ENCODE measurements at places on chromosomes 12 and 14. TPM values are rescaled to one million over a fixed set of nuclear protein-coding genes. Genes with fewer than 3 reads are reported as not detected.

The DNAAF2 gene
- total RNA-seq: 6.9 TPM

DNA sequence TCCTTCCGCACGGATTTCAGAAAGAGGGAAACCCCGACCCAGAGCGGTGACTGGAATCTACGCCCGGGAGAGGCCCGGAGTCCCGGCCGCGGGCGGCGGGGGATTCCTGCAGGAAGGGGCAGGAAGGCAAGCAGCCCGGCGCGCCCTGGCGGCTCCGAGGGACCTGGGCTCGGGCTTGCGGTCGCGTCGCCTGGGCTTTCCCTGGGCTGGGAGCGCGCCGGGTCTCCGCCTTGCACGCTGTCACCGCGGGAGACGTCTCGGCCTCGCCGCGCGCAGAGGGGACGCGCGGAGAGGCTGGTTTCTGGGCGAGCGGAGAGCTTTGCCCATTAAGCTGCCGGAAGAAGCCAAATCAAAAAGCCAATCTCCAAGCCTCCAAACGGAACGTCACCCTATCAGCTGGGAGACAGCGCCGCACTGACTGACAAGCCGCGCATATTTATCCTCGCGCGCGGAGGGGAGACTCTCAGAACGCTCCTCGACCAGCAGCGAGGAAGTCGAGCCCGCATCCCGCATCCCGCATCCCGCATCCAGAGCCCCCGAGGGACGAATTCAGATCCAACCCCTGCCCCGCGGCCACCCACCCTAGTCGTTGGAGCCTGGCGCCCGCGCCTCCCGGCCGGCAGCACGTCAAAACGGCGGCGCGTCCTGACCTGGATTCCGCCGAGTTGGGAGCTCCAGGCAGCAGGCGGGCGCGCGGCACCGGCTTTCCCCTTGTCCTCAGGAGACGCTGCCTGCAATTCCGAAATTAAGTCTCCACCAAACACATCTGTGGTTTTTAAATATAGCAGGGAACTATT is at the start of gene SLC8A3:
Gene SLC8A3 (minus strand): TSS at position 293 of the 797 bp plus-strand sequence. CDS start 20,529 bp downstream, outside the sequence.
- peak; percentile 83 for DNase-seq
- H3K36me3 ChIP-seq: no peaks in the 10 kb centered on the region
- no peaks in the 10 kb centered on the region for H3K27me3 ChIP-seq
- H3K4me3 ChIP-seq: peak within 1 kb of the TSS; percentile 71
- peak within 1 kb of the TSS; percentile 94 for H3K27ac ChIP-seq

DNA sequence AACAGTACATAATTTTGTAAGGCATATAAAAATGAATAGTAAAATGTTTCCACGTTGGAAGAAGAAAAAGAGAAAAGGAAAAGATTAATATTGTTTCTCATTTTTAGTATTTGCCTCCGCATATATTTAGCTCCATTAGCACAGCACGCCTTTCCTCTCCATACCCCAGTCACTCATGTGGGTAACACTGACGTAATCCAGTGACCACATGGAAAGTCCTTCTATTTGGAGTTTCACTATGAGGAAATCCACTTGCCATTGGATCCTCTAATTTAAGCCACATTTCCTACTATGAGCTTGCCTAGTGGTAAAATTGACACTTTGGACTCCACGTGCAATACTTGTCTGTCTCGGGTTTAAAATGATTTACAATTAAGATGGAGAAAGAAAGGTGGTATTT is 5.7 kb upstream of the SLCO1A2 start:
- no peaks in the 10 kb centered on the region for H3K36me3 ChIP-seq
- H3K4me1 ChIP-seq: no peaks in the 10 kb centered on the region
- H3K27ac ChIP-seq: no peak overlapping the region
- no peaks in the 10 kb centered on the region for H3K27me3 ChIP-seq
- no peak for DNase-seq
- H3K4me3 ChIP-seq: no peak overlapping the region

DNA sequence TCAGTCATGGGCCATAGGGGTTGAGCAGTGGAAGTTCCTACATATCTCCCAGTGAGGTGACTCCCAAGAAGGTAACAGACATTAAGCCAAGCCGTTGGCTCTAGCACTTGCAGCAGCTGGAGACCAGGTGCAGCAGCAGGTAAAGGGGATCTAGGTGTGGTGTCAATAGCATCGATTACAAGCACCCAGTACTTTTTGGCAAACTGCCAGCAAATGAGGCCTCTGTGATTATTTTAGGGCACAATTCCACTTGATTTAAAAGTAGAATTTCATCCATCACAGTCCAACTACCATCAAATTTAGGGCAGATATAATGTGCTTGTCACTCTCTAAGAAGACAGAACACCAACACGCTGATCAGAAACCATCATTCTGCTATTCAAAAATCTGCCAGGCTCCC is 224.1 kb upstream of the EGLN3 start:
- H3K4me3 ChIP-seq: no peak overlapping the region
- no peak overlapping the region for H3K27ac ChIP-seq

The IAPP gene
- total RNA-seq: not detected

GRCh38 chr14:53509276-53510244 is 356.4 kb upstream of the DDHD1 start:
- no peaks in the 10 kb centered on the region for H3K4me1 ChIP-seq
- H3K4me3 ChIP-seq: no peak overlapping the region
- peak overlapping the region; percentile 61 for H3K27ac ChIP-seq
- no peaks in the 10 kb centered on the region for H3K27me3 ChIP-seq
- no peaks in the 10 kb centered on the region for H3K36me3 ChIP-seq

GRCh38 chr14:43651185-43651787 is 855.8 kb downstream of the FSCB start:
- no peaks in the 10 kb centered on the region for H3K36me3 ChIP-seq
- H3K4me3 ChIP-seq: no peak overlapping the region
- no peaks in the 10 kb centered on the region for H3K27me3 ChIP-seq
- DNase-seq: no peak

The LHX5 gene
- not detected for total RNA-seq

- H3K27ac ChIP-seq: peak overlapping the region; percentile 59
- H3K36me3 ChIP-seq: no peaks in the 10 kb centered on the region
- no peak overlapping the region for H3K4me3 ChIP-seq
- peaks cover 19% of the 10 kb centered on the region for H3K4me1 ChIP-seq
- no peak for DNase-seq
- H3K27me3 ChIP-seq: no peaks in the 10 kb centered on the region
Measured at GRCh38 chr12:52279422-52280318, 5.2 kb downstream of the KRT86 start.

DNA sequence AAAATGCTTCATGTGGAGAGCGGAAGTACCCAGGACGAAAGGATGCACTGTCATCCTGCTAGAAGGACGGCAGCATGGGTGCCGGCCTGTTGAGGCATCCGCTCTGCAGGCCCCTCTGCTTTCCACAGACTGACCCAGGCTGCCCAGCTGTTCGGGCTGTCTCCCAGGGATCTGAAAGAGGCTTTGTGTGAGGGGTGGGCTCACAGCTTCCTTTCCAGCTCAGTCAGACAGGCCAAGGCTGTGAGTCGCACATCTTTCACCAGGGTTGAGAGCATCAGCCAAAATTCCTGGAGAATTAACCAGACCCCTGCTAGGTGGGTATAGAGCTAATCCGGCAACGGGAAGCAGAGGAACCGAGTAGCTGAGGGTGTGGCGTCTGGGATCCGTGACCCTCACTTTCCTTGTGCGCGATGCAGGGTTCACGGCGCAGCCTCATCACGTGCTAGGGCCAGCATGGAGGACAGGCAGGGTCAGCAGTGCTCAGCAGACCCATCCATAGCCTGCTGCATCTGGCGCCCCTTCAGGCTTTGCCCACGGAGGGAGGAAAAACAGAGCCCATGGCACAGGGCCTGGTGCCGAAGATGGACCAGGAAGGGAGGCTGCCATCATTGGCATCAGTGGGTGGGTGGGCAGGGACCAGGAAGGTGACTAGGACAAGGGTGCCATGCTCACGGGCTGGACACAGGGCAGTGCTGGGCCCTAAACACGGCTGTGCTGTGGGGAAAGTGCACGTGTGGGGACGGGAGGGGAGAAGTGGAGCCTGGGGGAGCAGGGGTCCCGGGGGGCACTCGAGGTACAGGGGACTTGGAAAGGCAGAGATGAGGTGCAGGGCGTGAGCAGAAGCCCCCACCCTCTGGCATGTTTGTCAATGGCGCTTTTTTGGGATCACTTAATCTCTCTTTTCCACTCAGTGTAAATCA is 9.2 kb upstream of the SIVA1 start:
- H3K27me3 ChIP-seq: no peaks in the 10 kb centered on the region
- peak overlapping the region; percentile 94 for H3K27ac ChIP-seq
- H3K4me3 ChIP-seq: no peak overlapping the region
- no peak for DNase-seq
- H3K36me3 ChIP-seq: no peaks in the 10 kb centered on the region
- H3K4me1 ChIP-seq: peaks cover 11% of the 10 kb centered on the region

GRCh38 chr12:95116773-95117172 is 43.4 kb upstream of the NR2C1 start:
- no peak overlapping the region for H3K4me3 ChIP-seq
- H3K27me3 ChIP-seq: no peaks in the 10 kb centered on the region
- H3K36me3 ChIP-seq: no peaks in the 10 kb centered on the region
- peak overlapping the region; percentile 59 for H3K27ac ChIP-seq

GRCh38 chr12:70784042-70784668 is 136.4 kb downstream of the PTPRR start:
- DNase-seq: no peak
- no peaks in the 10 kb centered on the region for H3K4me1 ChIP-seq

The SLCO1A2 gene
- not detected for total RNA-seq

DNA sequence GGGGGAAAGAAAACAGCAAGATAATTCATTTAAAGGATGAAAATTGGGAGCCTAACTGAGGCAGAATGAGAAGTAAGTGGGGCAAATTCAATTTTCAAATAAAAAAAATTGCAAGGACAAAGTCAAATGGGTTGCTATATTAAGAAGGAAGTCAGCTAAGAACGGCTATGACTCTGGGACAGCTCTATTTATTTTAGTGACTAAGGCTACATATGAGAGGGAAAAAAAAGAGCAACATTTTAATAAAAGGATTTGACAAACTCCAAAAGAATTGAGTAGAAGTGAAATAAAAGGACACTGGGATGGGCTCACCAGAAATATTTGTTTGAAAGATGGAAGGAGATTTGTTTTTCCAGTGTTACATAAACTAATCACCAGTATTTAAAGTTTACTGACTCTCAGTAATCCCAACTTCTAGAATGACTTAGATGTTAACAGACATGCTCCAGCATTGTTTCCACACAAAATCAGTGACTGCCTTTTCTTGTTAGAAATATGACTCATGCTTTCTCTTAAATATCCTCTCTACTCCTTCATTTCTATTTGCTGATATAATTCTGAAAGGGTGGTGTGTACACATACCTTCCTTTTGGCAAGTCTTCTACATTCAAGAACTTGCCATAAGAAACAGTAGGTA is 198.5 kb downstream of the SLC25A21 start:
- no peak for DNase-seq
- H3K27ac ChIP-seq: no peak overlapping the region
- no peaks in the 10 kb centered on the region for H3K27me3 ChIP-seq
- no peaks in the 10 kb centered on the region for H3K36me3 ChIP-seq
- H3K4me3 ChIP-seq: no peak overlapping the region

- no peaks in the 10 kb centered on the region for H3K27me3 ChIP-seq
- H3K36me3 ChIP-seq: no peaks in the 10 kb centered on the region
- no peak for DNase-seq
- no peak overlapping the region for H3K27ac ChIP-seq
Measured at GRCh38 chr12:125436686-125437085, 371.5 kb downstream of the AACS start.

The PTPRO gene
- total RNA-seq: 0.71 TPM

The EPYC gene
- total RNA-seq: not detected

- no peaks in the 10 kb centered on the region for H3K27me3 ChIP-seq
- DNase-seq: no peak
- no peaks in the 10 kb centered on the region for H3K4me1 ChIP-seq
- no peak overlapping the region for H3K4me3 ChIP-seq
Measured at GRCh38 chr12:1880876-1881275, 37.6 kb downstream of the CACNA2D4 start.

DNA sequence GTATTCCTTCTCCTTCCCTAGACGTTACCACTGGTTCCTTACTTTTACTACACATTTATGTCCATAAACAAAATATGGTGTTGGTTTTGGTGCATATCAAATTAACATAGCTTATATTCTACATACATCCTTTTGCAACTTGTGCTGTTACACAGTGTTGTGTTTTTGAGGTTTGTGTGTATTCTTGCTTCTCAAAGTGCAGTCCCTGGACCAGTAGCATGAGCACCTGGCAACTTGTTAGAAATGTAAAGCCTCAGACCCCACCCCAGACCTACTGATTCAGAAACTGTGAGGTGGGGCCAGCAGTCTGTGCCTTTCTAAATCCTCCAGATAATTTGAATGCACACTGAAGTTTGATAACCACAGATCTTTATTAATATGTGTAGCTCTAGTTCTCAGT is 65.9 kb downstream of the RNFT2 start:
- H3K36me3 ChIP-seq: no peaks in the 10 kb centered on the region
- H3K27ac ChIP-seq: no peak overlapping the region
- no peak for DNase-seq

The NOVA1 gene
- total RNA-seq: 10.2 TPM

- no peaks in the 10 kb centered on the region for H3K27me3 ChIP-seq
- peaks cover 35% of the 10 kb centered on the region for H3K36me3 ChIP-seq
- H3K27ac ChIP-seq: no peak overlapping the region
- H3K4me3 ChIP-seq: no peak overlapping the region
Measured at GRCh38 chr14:103652806-103653205, 23.8 kb downstream of the KLC1 start.

DNA sequence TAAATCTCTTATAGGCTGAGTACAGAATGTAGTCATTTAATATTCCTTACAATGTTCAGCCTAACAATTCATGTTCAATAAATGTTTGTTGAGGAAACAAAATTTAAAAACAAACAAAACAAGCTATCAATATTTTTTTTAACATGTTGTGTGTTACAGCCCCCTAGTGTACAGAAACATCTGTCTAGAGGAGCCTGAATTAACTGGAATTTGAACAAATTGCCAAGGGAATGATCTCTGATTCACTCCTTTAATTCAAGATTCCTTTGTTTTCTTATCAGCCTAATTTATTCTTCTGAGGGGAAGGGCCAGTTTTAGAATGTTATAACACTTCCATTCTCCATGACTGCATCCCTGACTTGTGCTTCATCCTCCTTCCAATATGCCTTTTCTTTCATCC is 127.2 kb downstream of the CMAS start:
- no peak for DNase-seq
- H3K36me3 ChIP-seq: no peaks in the 10 kb centered on the region
- no peak overlapping the region for H3K4me3 ChIP-seq
- H3K4me1 ChIP-seq: no peaks in the 10 kb centered on the region

The OR10P1 gene
- not detected for total RNA-seq

DNA sequence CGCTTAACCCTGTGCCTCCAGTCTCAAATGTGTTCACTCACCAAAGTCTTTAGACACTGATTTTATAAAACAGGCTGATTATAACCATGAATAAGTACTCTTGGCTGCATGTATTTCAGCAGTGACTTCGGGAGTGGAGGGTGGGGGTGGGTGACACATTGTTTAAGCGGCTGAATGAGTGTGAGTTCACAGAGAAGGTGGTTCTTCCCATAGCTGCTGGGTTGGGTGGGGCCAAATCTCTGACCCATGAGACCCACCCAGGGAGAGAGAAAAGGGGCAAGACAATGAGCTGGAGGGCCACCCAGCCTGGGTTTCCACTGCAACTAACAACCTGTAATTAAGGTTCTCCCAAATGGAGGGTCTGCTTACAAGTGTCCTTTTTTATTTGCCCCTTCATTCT is 96.4 kb downstream of the SYNE3 start:
- no peaks in the 10 kb centered on the region for H3K27me3 ChIP-seq
- H3K36me3 ChIP-seq: no peaks in the 10 kb centered on the region
- no peak overlapping the region for H3K4me3 ChIP-seq
- no peak overlapping the region for H3K27ac ChIP-seq
- H3K4me1 ChIP-seq: no peaks in the 10 kb centered on the region

The CLEC4A gene
- not detected for total RNA-seq

The NYNRIN gene
- total RNA-seq: 1.8 TPM

- no peak overlapping the region for H3K27ac ChIP-seq
- no peaks in the 10 kb centered on the region for H3K4me1 ChIP-seq
- H3K4me3 ChIP-seq: no peak overlapping the region
- DNase-seq: no peak
- no peaks in the 10 kb centered on the region for H3K36me3 ChIP-seq
Measured at GRCh38 chr12:87922736-87923135, 106.5 kb downstream of the C12orf50 start.
